WERI-Rb-1 (cell line): ENCODE measurements at places on chromosomes 16 and 17.

- peak; percentile 5 for DNase-seq
Measured at GRCh38 chr17:74163836-74164235, 39.6 kb upstream of the RPL38 start.

GRCh38 chr16:66359811-66360608, 6.5 kb upstream of the CDH5 start:
- no peak for DNase-seq

GRCh38 chr17:65277576-65277975, 140.4 kb downstream of the RGS9 start:
- DNase-seq, result no peak

DNA sequence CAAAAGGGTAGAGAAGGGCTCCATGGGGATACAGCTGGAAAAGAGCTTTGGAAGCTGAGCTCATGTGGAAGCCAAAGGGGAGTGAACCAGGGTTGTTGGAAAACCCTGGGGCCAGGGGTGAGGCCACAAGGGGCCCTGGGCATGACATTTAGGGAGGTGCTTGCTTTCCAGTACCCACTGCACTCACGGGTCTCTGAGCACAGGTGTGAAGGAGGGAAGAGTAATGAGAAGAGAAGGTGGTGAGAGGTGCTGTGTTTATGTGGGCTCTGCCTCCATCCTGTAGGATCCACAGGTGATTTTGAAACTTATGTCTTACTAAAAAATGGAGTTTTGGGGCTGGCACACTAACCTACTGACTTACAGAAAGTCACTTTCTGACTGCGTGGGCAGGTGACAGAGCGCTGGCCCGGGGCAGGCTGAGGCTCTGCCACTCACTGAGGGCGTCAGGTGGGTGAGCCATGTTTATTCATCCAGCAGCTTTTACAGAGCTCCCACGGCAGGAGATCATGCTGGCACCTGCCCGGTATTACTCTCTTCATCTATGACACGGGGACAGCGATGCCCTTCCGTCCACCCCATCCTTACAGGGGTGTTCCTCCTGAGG, 18.9 kb downstream of the KSR1 start:
- no peak for DNase-seq

GRCh38 chr17:73072219-73072962, 20.1 kb downstream of the SLC39A11 start:
- no peak for DNase-seq

DNA sequence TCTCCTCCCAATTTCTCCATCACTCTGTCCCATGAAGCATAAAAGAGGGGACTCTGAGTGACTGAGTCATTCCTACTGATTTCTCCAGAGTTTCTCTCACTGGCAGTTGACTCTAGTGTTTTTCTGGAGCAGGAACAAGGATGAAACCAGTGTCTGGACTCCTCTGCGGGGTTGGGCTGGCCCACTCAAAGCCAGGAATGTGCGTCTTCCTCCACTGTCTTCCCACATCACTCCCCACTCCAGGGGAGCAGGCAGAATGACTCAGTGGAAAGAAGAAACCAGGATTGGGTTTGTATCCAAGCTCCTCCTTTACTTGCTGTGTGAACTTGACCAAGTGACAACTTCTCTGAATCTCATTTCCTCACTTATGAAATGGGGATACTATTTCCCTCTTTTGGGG, 497.5 kb upstream of the SALL1 start:
- no peak for DNase-seq

GRCh38 chr16:74521691-74522090, 85.2 kb downstream of the GLG1 start:
- DNase-seq, result no peak

GRCh38 chr17:28514561-28515002, 8.4 kb downstream of the FOXN1 start:
- no peak for DNase-seq

DNA sequence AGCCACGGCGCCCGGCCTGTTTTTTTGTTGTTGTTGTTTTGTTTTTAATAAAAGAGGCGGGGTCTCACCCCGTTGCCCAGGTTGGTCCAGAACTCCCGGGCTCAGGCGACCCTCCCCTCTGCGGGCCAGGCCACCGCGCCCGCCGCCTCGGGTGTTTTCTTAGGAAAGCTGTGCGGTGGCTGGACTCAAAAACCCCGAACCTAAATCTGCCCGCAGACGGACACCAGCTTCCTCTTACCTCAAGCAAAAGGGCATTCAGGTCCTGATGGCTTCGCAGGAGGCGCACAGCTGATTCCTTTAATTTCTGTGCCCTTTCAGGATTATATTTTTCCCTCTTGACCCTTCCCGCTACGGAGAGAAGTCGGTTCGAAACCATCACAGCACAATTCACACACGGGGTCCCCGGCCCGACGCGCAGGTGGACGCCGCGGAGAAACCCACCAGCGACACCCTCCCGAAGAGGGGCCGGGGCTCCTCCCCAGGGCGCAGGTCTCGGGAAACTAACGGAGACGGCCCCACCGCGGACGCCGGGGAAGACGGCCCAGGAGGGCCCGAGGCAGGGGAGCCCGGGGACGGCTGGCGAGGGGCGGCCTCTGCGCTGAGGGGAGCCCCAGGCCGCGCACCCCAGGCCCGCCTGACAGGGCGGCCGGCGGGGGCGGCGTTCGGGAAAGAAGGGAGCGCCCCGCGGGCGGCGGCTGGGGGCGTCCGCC, 653 bp downstream of the FANCA start:
- DNase-seq, result no peak
